ENCODE measurements at places on chromosomes 5 and 9.

DNA sequence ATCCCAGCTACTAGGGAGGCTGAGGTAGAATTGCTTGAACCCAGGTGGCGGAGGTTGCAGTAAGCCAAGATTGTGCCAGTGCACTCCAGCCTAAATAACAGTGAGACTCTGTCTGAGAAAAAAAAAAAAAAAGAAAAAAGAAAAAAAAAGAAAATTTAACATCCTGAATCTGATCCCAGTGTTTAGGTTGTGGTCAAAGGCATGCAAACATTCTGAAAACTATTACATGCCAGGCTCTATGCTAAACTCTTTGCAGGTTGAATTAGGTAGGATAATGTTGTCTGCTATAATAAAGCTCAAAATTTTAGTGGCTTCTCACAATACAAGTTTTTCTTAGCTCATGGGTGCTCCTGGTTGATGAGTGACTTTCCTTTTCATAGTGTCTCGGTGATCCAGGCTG, 367.4 kb downstream of the PSAT1 start:
- DNase-seq = no peak

DNA sequence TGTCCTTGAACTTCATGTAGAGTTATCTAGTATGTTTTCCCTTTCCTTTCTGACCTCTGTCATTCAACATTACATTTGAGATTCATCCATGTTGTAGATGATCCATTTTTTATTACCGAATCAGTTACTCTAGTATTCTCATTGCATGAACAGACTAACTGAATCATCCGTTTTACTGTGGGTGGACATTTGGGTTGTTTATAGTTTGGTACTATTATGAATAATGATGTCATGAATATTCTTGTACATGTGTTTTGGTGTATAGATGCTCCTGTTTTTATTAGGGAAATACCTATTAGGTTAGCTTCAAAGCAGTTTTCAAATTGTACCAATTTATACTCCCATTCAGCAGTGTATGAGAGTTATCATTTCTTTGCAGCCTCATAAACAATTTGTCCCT, 94.3 kb upstream of the NIPAL4 start:
- no peak for DNase-seq

- DNase-seq = no peak
Measured at GRCh38 chr5:149599375-149599774, 18.1 kb downstream of the ARHGEF37 start.

GRCh38 chr9:88574953-88575352, 40.0 kb downstream of the NXNL2 start:
- DNase-seq = no peak

DNA sequence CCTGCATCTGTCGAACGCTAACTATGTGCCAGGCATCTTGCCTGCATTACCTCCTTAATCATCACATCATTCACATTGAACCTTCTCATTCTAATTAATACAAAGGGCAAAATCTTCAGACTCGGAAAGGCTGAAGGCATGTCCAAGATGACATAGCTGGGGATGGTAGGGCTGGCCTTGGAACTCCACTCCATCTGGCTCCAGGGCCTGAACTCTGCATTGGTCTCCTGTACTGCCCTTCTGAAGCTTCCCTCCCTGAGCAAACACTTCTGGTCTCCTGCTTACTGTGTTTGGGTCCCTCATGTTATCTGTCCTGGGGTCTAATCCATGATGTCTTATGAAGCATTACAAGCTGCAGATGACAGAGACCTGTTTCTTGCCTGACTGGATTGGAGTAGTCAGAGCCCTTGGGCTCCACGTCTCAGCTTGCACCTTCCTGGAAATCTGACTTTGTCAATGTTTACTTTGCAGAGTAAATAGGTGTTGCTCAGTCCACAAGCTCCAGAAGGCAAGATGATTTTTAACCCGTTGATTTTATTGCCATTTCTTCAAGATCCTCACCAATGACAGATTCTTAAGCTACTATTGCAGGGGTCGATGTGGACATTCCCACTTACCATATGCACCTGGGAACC, 106.1 kb downstream of the GALNT10 start:
- no peak for DNase-seq

- no peak for DNase-seq
Measured at GRCh38 chr5:5017827-5018577, 122.1 kb upstream of the ADAMTS16 start.

- no peak for DNase-seq
Measured at GRCh38 chr9:7461791-7462190, 337.8 kb downstream of the DMAC1 start.

DNA sequence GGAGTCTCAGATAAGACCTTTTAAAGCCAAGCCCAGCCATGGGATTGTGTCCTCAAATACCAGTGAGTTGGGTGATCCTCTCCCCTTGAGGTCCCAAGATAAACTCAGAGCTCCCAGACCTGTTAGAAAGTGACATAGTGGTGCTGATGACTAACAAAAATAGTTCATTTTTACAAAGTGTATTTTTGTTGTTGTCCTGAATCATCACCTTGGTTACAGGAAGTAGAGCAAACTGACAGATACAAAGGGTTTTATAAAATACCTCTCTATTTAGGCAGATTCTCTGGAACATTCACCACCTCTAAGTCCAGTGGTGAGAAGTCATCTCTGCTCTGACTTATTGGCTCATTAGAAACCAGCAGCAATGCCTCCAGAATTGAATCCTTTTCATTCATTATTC, 259.3 kb downstream of the CEMIP2 start:
- DNase-seq = no peak

DNA sequence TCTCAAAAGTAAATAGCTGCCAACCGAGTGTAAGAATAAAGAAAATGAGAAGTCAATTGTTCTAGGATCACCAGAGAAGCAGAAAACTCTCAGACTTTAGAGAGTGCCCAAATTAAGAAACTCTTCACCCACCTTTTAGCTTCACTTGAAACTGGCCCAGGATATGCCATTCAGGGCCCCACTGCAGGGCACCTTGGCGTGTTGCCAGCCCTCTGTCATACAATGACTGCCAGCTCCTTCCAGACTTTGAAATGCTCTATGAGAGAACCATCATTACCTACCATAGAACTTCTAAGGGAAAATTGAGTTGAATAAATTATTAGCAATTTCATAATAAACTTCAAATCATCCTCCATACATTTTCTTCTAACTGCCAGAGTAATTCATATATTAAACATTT, 240.5 kb downstream of the CETN3 start:
- DNase-seq = no peak

DNA sequence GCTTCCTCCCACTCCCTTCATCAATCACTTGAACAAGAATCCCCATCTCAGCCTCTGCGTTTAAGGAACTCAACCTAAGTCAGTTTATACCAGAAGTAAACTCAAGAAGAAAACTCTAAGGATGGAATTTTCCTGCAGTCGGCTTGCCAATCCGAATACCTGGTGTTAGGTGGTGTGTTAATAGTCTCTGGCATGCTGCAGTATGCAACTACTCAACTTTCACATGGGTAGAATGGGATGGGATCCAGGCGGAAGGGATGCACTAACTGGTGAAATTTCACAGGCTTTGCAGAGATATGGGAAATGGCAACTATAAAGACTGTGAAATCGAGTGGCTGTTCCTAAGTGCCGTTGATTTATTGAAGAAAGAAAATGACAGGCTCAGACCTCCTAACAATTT, 560.6 kb downstream of the TLE1 start:
- no peak for DNase-seq

DNA sequence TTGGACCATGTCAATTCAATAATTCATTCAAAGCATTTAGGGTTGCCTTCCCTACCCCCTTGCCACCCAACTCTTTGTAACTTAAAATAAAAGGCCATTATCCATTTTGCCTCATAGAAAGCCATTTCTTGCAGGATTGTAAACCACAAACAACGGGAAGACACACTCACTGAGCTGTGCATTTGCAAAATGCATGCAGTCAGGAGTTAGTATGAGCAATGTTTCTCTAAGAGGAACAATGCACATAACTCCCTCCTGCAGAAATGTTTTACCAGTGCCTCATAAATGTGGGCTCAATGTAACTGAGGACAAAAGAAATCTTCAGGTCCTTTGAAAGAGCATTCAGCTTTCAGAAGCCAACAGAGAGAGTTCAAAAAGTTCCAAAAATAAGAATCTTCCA, 98.5 kb upstream of the ABCA1 start:
- DNase-seq = no peak

DNA sequence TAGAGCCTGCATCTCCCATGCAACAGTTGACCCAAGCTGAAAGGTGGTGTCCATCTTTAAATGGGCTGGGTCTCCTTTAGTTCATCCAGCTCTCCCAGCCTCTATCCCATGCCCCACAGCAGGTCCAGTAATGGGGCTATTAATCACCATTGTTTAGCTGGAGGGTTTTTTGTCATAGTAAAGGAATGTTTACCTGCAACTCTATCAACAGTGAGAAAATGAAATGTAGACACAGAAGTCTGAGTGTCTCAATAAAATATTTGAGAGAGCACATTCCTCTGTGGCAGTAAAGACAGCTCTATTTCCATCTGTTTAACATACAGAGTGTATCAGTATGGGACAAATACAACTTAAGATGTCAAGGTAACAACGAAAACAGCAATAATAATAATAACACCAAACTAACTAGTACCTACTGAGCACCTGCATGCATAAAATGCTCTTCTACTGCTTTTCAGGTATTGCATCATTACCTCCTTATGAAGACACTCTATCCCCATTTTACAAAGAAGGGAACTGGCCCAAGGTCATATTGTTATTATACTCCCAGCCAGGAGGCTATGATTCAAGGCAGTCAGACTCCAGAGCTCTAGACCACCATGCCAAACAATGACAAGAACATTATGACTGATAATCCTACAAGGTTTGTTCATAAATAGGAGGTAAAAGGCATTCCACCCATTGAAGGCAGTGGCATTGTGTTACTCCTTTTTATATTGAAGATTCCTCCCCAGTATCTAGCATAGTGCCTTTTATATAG, 21.0 kb upstream of the C5orf58 start:
- DNase-seq = no peak

DNA sequence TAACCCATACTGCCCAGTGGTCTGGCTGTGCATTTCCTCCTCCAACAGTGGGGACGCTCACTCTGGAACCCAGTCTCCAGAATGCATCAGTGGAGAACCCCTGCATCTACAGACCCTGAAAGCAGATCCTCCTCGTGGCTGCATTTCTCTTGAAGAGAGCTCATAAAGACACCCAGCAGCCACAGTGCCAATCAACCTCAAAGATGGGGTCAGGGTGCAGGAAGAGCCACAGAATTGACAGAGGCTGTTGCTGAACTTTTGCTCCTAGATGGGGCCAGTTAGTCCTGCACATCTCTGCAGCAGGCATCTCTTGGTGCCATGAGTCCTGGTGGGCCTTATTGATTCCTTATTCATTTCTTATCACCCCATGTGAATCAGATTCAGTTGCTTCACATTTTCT, 39.6 kb downstream of the ADRB2 start:
- no peak for DNase-seq

GRCh38 chr9:113657765-113658544, 194.4 kb downstream of the RGS3 start:
- peak; percentile 60 for DNase-seq
